ENCODE measurements at places on chromosomes 4 and X. TPM values are rescaled to one million over a fixed set of nuclear protein-coding genes. Genes with fewer than 3 reads are reported as not detected.

GYPA gene
- total RNA-seq = not detected

ITGB1BP2 gene
- total RNA-seq = 0.77 TPM

GRCh38 chr4:85531560-85532341 lies 56.8 kb downstream of the ARHGAP24 start:
- no peak for DNase-seq

DNA sequence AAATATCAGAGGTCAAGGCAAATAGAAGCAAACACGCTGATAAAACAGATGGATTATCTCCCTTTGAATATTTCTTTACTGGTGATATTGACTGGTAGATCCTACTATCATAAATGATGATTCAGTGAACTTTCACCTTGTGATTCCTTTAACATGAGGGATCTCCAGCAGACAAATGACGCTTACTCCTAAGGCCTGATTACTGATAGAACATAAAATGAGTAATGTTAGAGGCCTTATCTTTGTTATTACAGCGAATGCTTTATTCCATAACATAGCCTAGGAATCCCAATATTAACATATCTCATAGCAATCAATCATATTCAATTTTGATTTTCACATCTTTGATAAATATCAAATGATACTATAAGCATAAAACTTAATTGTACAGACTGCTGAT lies 152.3 kb downstream of the SLC10A7 start:
- DNase-seq = no peak

TRIM60 gene
- total RNA-seq = not detected

DNA sequence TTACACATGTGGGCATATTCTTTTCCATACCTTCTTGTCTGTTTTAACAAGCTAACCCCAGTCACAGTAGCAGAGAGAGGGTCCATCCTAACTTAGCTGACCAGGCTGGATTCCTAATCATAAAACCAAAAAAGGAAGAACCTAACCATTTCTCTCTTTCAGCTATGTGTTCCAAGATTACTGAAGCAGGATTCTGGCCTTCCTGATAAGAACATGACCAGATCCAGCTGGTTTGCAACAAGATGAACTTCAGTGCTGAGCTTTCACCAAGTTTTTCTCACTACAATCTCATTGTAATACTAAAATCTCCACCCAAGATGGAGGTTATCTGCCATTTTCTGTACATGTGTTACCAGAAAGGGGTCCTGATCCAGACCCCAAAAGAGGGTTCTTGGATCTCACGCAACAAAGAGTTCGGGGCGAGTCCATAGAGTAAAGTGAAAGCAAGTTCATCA lies 20.4 kb upstream of the UBA6 start:
- DNase-seq = no peak

GRCh38 chr4:161203865-161204264 lies 959.9 kb downstream of the FSTL5 start:
- DNase-seq = no peak

DNA sequence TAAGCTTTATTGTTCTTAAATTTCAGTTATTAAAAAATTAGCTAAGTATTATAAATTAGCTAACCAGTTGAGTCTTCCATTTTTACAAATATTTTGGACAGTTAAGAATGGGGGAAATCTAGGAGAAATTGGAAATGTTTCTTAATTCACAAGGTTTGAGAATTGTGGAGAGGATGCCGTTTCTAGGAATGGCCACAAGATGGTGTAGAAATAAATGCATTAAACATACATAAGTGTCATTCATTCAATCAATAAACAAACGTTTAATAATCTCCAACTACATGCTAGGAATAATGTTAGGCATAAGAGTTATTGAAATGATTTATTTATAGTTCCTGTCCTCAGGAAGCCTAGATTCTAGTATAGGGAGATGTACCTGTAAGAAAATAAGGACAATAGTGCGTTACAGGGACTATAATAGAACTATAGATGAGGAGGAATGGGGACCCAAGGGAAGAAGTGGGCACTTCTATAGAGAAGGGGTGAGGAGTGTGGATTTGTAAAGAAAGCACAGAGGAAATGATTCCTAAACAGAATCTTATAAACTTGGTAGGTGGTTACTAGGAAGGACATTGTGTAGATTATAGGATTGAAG lies 195.7 kb upstream of the ANK2 start:
- no peak for DNase-seq

MTMR8 gene
- 0.82 TPM for total RNA-seq

- no peak for DNase-seq
Observed at GRCh38 chr4:75344915-75345314, 169.3 kb downstream of the RCHY1 start.
